ENCODE measurements at places on chromosomes 12 and 14.

DNA sequence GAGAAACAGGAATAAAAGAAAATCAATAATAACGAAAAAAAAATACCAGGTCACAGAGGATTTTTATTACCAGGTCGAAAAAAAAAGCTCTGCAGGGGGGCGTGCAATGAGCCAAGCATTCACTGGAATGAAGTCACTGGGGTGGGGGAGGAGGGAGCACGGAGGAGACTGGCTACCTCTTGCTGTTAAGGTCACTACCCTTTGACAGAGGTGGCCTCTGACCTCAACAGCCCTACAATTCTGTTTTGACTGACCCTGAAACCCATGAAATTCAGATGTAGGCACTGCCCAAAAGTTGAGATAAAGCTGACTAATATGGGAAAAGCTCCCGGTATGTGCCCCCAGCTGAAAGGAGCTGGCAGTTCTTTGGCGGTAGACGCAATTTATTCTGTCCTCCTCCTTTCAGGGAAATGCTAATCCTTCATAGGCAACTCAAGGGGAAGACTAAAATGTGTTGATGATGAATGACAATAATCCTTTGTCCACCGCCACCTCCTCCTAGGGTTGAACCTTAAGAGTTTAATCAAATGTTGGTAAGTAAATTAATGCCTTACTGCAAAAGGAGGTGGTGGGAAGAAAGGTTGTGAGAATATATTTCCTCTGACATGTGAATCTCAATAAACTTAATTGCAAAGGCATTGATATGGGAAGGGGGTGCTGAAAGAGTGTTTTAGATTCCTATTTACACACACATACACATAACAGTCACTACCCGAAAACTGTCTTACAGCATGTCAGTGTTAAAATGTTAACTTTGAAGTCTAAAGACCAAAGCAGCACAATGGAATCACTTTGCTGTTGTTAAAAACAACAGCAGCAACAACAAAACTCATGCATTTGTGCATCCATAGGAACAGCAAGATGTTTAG lies 6.3 kb upstream of the RIC8B start:
- DNase-seq = no peak

GRCh38 chr12:83067981-83068380 lies 381.3 kb downstream of the TMTC2 start:
- DNase-seq = no peak

- DNase-seq = no peak
Observed at GRCh38 chr14:55389330-55389729, 22.3 kb downstream of the ATG14 start.

- DNase-seq = no peak
Observed at GRCh38 chr14:52272375-52272774, 4.9 kb downstream of the PTGDR start.

DNA sequence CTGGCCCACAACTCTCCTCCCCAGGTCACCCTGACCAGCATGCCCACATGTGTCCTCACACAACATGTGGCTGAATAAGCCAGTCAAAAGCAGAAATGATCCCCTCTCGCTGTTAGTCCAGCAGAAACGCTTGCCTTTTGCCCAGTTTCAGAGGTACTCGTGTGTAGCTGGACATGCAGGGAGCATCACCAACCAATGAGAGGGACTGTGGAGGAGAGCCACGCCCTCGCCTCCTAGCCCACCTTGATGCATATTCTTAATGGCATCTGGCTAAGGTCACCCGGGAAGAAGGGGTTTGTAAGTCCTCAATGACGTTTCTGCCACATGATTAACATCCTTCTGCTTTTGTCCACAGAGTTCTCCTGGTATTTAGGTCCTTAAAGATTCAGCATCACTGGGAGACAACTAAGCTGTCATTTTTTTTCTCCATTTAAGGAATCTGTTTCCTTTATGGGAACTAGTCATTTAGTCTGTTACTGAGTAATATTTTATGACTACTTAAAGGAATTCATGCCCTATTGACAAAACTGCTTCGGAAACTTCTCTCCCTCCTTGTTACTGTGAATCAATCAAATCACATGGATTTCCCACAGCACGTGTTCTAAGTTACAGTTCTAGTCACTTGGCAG lies 134.0 kb downstream of the GCH1 start:
- no peak for DNase-seq

GRCh38 chr12:41514021-41514777 lies 326.1 kb downstream of the PDZRN4 start:
- DNase-seq = no peak

DNA sequence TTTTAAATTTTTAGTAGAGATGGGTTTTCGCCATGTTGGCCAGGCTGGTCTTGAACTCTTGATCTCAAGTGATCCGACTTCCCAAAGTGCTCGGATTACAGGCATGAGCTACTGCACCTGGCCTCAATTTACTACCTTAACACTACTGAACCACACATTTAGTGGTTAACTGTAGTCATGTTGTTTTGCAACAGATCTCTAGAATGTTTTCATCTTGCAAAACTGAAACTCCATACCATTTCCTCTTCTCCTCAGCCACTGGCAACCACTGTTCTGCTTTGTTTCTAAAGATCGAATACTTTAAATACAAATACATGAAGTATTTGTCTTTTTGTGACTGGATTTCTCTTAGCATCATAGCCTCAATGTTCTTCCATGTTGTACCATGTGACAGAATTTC lies 15.4 kb upstream of the SMCO2 start:
- no peak for DNase-seq

DNA sequence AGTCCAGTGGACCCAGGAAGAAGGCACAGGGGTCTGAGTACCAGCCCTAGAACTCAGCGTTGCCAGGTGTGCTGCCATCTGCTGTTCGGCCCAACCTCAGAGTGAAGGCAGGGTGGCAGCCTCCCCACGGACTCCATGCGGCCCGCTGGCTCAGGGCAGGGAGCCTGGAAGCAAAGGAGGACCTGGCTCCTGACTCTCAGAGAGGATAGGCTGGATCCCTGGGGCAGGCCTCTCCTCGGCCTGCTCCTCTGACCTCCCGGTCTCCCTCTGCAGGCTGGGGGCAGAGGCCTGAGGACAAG lies 10.1 kb downstream of the MCRS1 start:
- DNase-seq = no peak

GRCh38 chr12:56713345-56713744 lies 11.8 kb downstream of the NACA start:
- DNase-seq = no peak

- no peak for DNase-seq
Observed at GRCh38 chr14:34000396-34000795, 49.5 kb upstream of the EGLN3 start.

DNA sequence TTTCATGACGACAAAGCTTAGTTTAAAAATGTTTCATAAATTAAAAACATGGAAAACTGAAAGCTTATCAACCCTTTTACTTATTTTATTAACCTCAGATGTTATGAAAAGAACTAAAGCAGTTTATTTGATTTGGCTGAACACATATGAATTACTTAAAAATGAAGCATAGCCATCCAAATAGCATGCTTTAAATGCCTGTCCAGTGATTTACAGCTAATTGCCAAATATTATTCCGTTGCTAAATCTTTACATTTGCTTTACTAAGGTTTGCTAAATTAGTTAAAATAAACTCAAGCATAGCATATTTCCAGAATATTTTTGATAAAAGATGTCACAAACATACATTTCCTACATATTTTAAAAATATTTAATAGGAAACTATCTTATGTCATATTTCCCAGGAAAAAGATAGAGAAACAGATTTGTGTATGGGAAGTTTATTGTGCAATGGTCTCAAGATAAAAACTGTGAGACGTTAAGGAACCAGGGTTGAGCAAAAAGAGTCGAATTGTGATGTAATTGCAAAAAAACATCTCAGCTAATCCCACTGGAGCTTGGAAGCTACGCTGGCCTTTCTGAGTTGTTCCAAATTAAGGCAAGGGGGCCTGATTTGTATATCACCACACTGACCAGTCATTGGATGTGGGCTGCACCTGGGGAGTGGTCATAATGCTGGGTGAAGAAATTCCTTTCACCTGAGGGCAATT lies 25.8 kb downstream of the GPR135 start:
- no peak for DNase-seq

- no peak for DNase-seq
Observed at GRCh38 chr12:6574576-6575295, 6.6 kb upstream of the NOP2 start.

GRCh38 chr12:57236201-57236924 lies 6.9 kb downstream of the SHMT2 start:
- no peak for DNase-seq

- no peak for DNase-seq
Observed at GRCh38 chr12:18139989-18140596, 50.1 kb upstream of the RERGL start.

GRCh38 chr12:112570096-112570495 lies 151.3 kb downstream of the PTPN11 start:
- no peak for DNase-seq

DNA sequence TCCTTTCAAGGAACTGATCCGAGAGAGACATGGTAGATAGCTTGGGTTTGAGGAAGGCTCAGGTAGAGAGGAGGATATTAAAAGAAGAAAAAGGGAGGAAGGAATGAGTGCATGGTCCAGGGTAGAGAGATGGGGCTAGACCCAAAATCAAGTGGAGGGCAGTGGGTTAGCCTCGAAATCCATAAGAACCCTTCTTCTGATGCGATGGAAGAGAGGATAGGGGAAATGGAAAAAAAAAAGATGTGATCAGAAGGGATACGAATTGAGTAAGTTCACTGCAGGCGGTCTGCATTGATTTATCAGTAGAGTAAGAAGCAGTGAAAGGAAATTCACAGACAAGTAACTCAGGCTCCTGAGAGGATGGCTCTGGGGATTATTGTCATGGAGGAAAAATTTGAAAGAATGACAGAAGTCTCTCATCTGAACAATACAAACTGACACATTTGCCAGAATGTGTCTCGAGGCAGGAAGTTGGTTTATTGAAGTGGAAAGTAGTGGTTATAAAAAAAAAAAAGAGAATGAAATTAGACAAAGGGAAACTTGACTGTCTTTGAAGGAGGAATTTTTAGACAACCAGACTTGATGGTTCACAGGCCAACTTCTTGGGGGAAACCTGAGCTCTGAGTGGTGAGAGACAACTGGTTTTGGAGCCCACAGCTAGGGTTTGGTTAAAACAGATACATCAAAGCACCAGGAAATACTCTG lies 10.2 kb downstream of the PPFIBP1 start:
- no peak for DNase-seq

GRCh38 chr12:127655691-127656090 lies 611.3 kb upstream of the TMEM132C start:
- DNase-seq = no peak

DNA sequence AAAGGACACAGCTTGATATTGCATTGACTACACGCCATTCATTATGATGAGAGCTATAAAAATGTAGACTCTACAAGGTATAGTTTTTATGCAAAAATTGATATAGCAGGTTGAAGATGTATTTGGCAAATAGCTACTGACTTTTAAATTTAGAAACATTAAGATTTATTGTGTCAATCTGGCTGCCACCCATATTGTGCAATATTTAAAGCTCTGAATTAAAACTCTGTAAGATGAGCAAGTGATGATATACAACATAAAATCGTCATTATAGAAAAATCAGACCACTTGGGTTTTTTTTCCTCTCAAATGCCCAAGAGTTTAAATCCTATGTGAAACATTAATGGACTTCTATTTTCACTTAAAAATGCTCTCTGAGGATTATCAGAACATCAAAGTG lies 36.8 kb upstream of the E2F7 start:
- DNase-seq = no peak

GRCh38 chr12:6832125-6832524 lies 3.9 kb downstream of the P3H3 start:
- no peak for DNase-seq

- DNase-seq = no peak
Observed at GRCh38 chr12:42935756-42936155, 346.2 kb upstream of the PRICKLE1 start.

DNA sequence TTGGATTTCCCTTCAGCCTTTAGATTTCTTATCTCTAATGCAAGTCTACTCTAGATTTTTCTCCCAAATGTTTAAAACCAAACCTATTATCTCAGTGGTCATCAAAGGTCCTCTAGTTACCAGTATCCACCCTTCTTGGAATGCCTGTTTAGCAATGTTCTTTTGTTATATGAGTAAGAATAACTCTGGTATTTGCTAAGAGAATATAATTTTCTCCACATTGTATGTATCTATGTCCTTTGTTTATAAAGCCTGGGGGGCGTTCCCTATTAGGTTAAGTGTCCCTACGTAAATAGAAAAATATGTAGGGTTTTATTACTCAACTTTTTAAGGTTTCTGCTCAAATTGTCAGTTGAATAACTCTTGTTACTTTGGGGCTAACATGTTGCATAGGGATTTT lies 27.3 kb downstream of the PPM1A start:
- no peak for DNase-seq

GRCh38 chr12:5505116-5505515 lies 73.2 kb downstream of the NTF3 start:
- DNase-seq = no peak

GRCh38 chr14:105877645-105878044 lies 351.3 kb downstream of the TMEM121 start:
- DNase-seq = no peak

GRCh38 chr14:99724939-99725773 lies 41.1 kb downstream of the CYP46A1 start:
- DNase-seq = no peak
